ENCODE measurements at places on chromosomes 5 and 9.

GRCh38 chr9:2281803-2282185 is 266.6 kb downstream of the SMARCA2 start:
- no peak for DNase-seq

- DNase-seq, result no peak
These were observed 36.4 kb upstream of the SLC6A19 start for GRCh38 chr5:1164696-1165630.

DNA sequence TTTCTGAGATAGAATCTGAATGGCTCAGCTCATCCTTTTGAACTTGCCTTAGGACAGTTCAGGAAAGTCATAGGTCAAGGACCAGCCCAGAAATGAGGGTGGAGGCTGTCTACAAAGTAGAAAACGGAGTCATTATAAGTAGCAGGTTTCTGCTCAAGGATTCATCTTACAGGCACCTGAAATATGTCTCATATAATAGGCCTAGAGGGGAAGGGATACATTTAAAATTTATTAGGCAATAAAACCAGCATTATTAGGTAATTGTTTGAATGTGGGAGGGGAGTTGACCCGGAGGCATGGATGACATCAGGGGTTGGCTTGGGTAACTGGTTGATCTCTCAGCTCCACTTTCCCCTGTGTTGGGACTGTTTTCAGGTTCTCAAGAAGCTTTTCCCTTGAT is 11.9 kb upstream of the GALNT10 start:
- DNase-seq, result no peak

DNA sequence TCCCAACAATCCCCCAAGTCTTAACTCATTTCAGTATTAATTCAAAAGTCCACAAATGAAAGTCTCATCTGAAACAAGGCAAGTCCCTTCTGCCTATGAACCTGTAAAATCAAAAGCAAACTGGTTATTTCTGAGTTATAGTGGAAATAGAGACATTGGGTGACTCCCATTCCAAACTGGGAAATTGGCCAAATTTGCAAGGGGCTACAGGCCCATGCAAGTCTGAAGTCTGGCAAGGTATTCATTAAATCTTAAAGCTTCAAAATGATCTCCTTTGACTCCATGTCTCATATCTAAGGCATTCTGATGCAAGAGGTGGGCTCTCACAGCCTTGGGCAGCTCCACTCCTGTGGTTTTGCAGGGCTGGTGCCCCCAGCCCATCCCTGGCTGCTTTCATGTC is 167.9 kb downstream of the HTR1A start:
- DNase-seq, result no peak

DNA sequence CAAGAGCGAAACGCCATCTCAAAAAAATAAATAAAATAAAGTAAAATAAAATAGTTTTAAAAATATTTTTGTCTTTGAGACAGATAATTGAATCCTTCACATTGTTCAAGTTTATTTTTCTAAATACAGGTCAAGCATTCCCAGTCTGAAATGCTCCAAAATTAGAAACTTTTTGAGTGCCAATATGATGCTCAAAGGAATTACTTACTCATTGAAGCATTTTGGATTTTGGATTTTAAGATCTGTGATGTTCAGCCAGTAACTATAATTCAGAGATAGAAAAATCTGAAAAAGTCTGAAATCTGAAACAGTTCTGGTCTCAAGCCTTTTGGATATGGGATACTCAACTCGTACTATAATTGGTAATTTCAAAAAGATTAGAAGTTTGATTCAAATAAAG is 39.8 kb downstream of the RBM27 start:
- DNase-seq, result no peak

DNA sequence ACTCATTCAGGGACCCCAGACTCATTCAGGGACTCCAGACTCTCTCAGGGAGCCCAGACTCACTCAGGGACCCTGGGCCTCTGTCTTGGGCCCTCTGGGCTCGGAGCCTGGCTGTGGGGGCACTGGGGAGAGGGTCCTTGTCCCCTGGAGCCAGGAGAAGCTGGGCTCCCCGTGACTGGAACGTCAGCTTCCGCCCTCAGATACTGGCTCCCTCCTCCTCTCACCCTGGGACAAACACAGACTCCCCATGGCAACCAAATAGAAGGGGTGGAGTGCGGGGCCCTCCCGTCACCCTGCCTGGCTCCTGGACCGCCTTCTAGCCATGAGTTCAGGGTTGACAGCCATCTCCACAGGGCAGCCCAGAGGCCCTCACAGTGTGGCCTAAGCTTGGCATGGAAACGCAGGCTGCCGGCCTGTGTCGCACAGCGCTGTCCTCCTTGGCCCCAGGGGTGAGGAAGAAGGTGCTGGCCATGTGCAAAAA is 27.6 kb downstream of the ZDHHC11B start:
- DNase-seq, result no peak

DNA sequence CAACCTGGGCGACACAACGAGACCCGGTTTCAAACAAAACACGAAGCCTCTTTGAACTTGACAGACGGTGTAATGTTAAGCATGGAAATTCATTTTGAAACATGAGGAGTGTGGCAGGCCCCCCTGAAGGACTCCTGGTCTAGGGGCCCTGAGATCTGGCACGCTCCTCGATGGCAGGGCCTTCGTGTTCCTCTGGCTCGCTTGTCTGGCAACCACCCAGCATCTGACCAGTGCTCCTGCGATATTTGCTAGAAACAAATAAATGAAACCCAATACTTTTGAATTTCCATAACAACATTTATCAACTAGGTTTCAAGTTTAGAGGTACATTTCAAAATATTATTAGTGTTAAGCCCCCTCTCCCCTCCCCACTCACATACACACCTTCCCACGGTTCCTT is 193.0 kb downstream of the ERCC6L2 start:
- DNase-seq, result no peak

All from stimulated activated CD4-positive, alpha-beta T cell treated with anti-CD3 and anti-CD28 coated beads, Interleukin-12 subunit alpha, Interleukin-12 subunit beta, amount 100 ng/mL, for 24 hours (primary cell).